ENCODE measurements at places on chromosomes 13 and 19.

DNA sequence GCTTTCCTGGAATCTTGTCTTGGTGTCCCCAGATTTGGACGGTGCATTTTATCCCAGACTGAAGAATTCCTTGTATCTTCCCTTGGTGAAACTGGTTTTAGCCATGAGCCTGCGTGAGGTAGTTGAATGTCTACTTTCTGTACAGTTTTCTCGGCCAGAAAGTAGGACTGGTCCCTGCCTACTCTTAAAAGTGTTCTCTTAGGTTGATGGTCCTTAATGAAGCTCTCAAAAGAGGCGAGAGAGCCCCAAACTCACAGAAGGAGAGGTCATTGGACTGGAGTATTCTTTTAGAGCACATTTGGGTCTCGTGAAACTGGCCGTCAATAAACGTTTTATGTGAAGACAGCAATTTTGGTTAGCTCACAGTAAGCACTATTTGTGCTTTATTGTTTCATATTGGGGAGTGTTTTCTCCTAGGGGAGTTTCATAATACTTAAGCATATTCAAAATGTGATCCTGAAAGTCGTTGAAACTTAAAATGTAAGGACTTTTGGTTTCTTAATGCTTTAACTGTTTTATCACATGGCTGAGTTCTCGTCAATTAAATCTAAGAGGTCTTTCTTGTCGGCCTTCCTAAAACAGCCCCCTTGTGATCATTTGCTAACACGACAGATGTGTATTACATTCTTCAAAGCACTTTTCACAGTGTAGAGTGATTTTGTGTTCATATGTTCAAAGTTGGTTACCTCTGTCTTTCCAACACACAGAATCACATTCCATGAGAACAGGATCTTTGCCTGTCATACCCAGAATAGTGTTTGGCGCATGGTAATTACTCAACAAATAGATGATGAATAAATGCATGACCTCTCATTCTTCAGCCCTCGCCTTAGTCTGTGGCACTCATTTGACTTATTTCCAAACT is 889 bp downstream of the GTF2F2 start:
- no peak for DNase-seq

- no peak for DNase-seq
These were observed 446.3 kb downstream of the OLFM4 start for GRCh38 chr13:53474878-53475277.

DNA sequence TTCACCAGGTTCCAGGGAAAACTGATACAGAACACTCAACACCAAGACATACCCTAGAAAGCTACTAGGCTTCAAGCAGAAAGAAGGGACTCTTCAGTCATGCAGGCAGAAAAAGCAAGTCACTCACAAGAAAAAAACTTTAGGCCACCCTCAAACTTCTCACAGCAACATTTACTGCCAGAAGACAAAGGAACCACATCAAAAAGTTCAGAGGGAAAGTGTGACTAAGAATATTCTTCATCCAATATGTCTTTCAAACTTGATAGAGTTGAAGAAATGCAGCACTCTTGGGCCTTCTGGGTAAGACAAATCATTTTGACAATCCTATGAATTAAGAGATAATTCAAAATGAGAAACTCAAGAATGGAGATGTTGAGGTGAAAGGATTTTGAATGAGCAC is 7.7 kb downstream of the DZIP1 start:
- no peak for DNase-seq

DNA sequence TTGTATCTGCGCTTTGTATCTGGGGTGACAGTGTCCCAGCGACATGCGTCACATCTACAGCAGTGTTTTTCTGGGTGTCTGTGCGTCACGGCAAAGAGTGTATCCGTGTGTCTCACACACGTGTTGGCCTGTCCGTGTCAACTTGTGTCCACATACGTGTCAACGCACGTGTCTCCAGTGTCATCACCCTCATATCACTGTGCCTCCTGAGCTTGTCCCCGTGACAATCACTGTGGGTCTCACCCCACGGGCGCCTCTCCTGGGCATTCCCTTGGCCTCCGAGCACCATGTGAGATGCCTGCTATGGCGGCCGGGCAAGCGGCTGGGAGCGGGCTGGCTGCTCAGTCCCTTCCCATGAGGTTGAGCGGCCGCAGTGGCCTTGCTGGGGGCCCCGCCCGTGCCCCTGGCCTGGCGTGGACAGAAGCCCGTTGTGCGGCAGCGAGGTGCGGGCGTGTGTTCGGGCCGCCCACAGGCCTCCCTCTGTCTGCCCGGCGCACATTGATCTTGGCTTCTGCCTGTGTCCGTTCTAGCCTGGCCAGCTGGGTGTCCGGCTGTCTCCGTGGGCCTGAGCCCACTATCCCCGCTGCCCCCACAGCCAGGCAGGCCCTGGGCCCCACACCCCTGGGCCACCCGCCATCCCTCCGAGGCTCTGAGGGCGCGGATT is 6.4 kb downstream of the NFIX start:
- DNase-seq: no peak

GRCh38 chr19:28489776-28490175 is 723.2 kb downstream of the UQCRFS1 start:
- no peak for DNase-seq

DNA sequence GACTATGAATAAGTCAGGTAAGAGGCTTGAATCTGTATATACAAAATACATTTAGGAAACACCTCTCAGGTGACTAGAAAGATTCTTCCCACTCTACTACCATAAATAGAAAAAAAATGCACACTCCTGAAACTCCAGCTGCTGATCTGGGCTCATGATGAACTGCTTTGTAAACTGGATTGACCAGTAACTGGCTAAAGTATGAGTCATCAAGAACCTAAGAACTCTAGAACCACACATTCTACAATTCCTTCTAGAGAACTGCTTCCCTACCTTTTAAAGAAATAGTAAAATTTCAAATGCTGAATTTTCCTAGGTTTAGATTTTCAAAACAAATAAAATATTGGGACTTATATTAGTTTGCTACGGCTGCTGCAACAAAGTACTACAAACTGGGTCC is 55.2 kb downstream of the ELF1 start:
- DNase-seq: no peak

- DNase-seq: no peak
These were observed at the start of gene TMEM238 for GRCh38 chr19:55384131-55384919. Gene TMEM238 (minus strand): TSS chr19:55384292. CDS start chr19:55384259, 33 bp downstream.

- DNase-seq: no peak
These were observed 63.6 kb downstream of the RGCC start for GRCh38 chr13:41520660-41521630.

GRCh38 chr13:111654531-111654930 is 334.1 kb downstream of the TEX29 start:
- no peak for DNase-seq

DNA sequence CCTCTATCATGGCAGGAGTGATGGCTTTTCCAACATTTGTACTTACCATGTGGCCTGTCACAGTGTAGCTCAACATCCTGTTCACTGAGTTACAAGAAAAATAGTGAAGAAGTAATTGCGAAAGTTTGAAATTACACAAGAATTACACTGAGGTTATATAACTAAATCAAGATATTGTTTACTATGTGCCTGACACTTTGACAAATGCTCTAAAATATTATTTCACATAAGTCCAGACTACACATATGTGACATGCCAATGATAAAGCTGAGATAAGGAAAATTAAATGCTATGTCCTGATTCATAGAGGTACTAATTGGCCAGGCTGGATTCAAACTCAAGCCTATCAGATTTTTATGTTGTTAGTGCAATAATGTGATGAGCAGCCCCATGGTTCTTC is 451.7 kb downstream of the PCDH9 start:
- DNase-seq: no peak

- no peak for DNase-seq
These were observed 2136.1 kb upstream of the PCDH20 start for GRCh38 chr13:63551731-63552130.

DNA sequence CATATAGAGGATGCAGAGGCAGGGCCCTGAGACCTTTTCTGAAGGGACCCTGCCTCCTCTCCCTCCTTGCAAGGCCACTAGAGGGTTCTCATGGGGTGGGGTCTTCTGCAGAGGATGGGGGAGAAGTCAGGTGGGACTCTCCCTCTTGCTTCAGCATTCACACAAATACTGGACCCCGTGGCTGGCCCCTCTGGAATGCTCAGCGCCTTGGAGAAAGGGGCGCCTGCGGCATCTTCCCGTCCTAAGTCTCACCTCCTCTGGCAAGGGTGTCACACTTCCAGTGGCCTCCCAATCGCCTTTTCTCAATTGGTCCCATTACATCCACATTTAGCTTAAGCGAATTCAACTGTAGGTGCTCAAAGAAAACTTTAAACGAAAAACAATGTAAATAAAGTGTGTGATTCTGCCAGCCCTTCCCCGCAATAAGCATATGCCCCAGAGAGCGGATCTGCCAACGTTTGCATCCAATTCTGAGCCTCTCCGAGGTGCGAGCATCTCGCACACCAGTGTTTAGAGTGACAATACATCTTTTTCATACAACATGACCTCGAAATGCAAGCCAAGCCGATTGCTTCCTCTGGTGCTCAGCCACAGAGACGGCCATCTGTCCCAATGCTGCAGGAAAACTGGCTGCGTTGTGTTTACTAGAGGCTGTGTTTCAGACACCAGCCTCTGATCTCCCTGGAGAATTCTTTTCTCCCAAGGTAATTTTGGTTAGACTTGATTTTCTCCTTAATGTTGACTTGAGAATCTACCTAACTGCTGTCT is 69.1 kb upstream of the WASF3 start:
- no peak for DNase-seq

GRCh38 chr13:66665991-66666390 is 564.1 kb downstream of the PCDH9 start:
- DNase-seq: peak; percentile 71

GRCh38 chr19:40954573-40954972 is 36.5 kb upstream of the CYP2B6 start:
- no peak for DNase-seq

GRCh38 chr13:108957369-108958012 is 328.1 kb downstream of the MYO16 start:
- DNase-seq: no peak

DNA sequence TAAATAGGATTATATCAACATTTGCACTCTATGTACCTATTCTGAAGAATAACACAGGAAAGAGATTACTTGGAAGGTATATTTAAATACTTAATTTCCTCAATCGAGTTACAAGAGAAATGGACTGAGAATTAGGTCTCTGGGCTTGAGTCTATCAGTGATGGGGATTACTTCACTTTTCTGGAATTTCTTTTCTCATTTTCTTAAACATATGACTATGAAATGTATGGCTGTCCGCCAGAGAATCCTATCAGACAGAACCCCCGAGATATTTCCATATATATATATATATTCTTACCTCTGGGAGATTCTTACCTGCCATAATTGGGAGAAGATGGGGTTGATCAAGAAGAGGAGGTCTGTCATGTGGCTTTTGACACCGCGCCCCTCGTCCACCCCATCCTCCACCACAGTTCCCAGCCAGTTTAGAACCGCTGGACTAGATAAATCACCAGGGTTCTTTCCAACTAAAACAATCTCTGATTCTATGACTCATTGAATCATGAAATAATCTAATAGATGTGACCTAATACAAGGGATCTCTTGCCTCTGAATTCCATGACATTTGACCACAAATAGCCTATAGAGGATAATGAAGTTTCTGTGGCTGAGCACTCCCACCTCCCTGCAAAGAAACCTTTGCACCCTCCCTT is 231.3 kb downstream of the TBC1D4 start:
- DNase-seq: no peak

- DNase-seq: no peak
These were observed 90.6 kb downstream of the TNFSF13B start for GRCh38 chr13:108360139-108360538.
